ENCODE measurements at places on chromosomes 3 and 15. TPM values are rescaled to one million over a fixed set of nuclear protein-coding genes. Genes with fewer than 3 reads are reported as not detected.

RCN2 gene
- total RNA-seq: 18.9 TPM

C3orf85 gene
- not detected for total RNA-seq

SERPINI2 gene
- total RNA-seq: not detected

UPK1B gene
- 0.25 TPM for total RNA-seq

ADAMTS9 gene
- total RNA-seq: not detected

CASR gene
- 0.05 TPM for total RNA-seq

TNNC1 gene
- 2.7 TPM for total RNA-seq

GOLGA8M gene
- 0.35 TPM for total RNA-seq

SCG5 gene
- 1.2 TPM for total RNA-seq

ADAMTSL3 gene
- not detected for total RNA-seq

PCOLCE2 gene
- 0.39 TPM for total RNA-seq

EFCC1 gene
- 0.19 TPM for total RNA-seq

DNA sequence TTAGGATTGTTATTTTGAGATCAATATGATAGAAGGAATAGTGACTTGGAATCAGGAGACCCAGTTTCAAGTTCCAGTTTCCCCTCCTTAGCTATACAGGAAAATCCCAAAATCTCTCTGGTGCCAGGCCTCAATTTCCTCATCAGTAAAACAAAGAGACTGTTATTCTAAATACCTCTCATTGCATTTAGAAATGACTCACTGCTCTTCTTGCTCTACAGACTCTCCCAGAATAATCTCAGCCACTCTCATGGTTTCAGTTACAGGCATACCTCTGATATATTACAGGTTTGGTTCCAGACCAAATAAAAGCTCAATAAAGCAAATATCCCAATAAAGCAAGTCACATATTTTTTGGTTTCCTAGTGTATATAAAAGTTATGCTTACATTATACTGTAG is 28.3 kb downstream of the IMPG2 start:
- DNase-seq: no peak

DNA sequence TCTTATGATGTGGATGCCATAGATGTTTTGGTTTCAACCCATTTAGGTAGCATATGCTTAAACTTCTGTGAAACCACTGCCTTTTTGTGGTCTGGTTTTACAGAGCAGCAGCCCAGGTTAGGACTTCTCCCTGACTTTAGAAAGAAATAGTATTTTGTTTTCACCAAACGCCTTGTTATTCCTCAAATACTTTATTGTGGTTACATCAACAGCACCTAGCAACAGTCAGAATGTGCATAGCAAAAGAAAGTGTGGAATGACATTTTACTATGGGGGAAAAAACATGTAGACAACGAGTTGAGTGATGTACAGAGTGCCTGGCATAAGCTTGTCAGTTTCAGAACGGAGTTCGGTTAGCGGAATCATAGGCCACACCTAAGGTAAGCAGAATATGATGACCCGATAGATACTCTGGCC is 159.2 kb downstream of the TPRG1 start:
- peak; percentile 34 for DNase-seq

GRCh38 chr15:80942746-80943565 is 46.7 kb downstream of the MESD start:
- DNase-seq: no peak

DNA sequence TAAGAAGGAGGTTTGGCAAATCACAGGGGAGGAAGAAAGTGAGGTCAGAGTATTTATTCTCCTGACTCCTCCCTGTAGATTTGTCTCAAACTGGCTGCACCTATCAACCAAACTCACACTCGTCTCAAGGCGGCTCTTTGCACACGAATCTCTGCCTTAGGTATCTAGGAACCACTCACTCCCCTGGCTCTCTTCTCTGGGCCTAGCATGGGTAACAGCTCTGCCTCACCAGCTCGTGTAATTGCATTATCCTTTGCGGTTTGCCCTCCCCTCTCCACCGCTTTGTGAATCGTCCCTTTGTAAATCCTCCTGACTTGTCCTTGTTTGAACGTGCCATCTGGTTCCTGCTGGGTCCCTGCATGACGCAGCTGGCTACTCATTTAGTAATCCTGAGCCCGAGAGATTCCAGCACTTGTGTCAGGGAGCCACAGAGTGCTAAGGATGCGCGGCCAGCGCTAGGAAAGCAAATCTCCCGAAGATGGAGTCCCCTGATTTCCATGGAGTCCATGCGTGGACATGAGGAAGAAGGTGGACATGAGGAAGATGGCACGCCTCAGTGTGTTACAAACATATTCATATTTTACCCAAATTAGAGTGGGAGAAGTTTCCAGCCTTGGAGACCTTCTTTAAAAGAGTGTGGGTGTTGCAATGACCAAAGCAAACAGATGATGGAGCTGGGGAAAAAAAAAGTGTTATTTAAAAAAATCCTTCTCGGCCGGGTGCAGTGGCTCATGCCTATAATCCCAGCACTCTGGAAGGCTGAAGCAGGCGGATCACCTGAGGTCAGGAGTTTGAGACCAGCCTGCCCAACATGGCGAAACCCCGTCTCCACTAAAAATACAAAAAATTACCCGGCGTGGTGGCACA is 26.7 kb downstream of the NRROS start:
- no peak for DNase-seq

GRCh38 chr3:150840802-150841515 is 64.3 kb downstream of the MINDY4B start:
- DNase-seq: peak; percentile 14

DNA sequence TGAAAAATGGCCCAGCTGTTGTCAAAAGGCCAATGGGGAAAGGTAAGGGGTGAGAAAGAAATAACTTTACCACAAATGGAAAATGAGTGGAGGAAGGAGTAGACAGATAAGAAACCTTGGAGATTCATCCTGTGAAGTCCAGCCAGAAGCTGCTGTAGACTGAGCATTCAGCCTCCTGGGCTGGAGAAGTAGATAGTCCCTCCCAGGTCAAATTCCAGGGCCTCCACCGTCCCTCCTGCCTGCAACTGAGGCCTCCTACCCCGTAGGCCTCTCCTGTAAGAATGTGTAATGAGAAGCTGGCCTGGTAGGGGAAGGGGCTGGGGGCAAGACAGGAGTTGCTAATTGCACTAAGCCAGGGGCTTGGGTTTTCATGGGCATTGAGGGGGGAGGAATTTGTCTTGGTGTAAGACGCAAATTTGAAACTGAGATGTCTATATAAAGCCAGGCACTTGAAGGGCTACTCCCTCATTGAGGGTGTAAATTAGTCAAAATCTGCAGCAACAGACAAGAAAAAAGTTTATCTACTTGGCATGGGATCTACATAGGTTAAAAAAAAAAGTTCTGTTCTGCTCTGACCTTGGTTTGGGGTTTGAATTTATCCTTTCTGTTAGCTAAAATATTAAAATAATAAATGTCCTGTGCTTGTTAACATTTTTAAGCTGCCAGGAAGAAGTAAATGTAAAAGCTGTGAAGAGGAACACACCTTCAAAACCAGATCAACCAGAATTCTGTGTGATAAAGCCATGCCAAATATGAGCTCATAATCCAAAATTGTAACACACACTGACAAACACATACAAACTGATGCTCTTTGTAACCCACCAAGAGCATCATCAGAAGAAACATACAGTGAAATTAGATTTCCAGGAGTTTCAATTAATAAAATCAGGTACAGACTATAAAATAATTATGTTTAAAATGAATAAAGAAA is 1.7 kb upstream of the RBP2 start:
- no peak for DNase-seq

DNA sequence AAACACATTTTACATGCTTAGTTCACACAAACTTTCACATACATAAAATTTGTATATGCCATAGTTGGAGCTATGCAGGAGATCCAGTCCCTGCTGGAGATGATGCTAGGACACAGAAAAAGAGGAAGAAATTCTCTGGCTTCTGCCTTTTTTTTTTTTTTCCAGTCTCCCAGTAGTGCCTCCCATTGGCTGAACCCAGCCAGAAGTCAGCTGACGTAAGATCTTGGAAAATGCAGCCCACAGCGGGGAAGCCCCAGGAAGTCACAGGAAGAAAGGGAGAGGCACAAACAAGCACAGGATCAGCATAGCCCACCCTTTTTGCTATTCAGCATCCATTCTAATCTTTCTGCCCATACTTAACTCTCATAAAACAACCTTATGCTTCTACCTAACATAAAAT is 38.5 kb downstream of the SCN11A start:
- no peak for DNase-seq

GRCh38 chr15:74123131-74123429 is 7.3 kb upstream of the ISLR2 start:
- no peak for DNase-seq

DNA sequence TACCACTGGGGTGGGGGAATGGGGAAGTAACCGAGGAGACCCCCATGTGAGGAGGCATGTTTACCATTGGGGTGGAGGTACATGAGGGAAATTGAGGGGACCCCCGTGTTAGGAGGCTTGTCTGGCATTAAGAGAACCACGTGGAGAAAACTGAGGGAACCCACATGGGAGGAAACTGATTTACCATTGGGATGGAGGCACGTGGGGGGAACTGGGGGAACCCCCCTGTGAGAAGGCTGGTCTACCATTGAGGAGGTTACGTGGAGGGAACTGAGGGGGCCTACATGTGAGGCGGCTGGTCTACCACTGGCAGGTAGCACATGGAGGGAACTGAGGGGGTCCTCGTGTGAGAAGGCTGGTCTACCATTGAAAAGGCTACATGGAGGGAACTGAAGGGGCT is 159.4 kb downstream of the FBLN2 start:
- no peak for DNase-seq

GRCh38 chr15:80424381-80424780 is 20.2 kb downstream of the ARNT2 start:
- DNase-seq: no peak

GRCh38 chr15:31396881-31397560 is 70.4 kb downstream of the KLF13 start:
- no peak for DNase-seq

DNA sequence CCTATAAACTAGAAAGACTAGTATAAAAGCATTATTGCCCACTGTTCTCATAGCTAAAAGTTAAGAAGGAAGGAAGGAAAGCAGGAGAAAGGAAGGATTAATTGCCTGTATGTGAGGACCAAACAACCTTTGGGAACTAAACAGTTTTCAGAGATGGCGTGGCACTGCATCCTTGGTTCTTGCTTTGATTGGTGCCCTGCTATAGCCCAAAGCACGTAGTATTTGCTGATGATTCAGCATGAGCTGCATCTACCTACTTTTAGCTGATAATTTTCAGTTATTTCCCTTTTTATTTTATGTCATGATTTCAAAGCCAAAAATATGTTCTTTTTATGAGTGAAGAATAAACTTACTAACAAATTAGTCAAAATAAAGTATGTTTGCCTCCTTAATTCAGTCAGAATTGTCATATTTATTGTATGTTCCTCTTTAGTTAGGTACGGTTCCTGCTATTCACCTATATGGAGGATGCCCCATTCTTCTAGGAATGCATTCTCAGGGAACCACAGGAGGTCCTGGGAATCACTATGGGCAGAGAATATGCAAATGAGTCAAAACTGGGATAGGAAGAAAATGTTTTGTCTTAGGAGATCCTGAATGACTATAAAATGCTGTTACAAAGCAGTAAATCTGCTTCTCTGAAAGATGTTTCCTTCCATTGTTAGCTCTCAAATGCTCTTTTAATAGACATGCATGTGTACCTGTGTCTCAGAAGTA is 65.4 kb upstream of the THSD4 start:
- no peak for DNase-seq

DNA sequence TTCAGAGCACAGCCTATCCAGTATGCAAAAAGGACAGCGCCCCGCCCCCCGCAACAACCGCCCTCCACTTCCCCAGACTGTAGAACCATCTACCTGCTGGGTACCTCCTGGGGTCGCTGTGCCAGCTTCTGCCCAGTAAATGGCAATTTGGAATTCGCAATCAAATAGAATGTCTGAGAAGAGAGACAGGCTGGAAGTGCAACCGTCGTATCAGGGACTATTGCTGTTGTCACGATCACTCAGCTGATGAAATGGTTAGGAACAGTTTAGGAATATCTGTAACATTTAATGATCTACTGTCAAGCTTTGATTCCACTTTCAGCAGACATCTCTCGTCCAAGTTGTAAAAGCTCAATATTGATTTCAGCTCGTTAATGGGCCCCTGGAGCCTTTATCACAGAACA is 13.3 kb upstream of the PARL start:
- DNase-seq: peak; percentile 16

DNA sequence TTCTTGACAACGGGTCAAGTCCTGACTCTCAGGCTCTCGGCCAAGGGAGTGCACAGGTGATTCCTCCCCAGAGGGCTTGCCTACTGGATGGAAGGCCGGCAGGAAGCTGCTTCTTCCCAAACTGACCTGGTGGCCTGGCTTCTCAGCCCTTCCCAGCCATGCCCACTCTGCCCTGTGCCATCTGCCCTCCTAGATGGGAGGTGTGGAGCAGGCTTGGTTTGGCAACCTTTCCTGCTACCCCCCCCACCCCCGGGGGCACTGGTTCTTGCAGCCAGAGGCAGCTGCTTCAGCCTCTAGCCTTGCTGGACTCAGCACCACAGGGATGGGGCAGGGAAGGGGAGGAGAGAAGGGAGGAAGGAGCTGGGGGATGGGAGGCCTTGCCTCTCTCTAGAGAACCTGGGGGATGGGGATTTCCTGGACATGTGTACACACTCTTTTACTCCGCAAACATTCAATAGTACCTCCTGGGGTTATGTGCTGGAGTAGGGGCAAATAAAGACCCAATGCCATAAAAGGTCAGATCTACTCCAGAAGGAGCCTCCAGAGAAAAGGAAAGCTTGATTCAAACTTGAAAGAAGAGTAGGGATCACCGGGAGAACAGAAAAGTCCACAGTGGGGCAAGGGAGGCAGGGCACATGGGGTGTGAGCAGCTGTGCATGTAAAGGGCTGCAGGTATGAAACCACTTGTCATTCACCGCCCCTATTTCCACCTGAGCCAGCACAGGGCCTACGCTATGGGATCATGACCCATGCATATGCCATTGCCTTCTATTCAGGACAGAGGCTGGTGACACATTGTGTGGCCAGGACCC is 4.2 kb upstream of the DAPK2 start:
- DNase-seq: no peak

- no peak for DNase-seq
Observed at GRCh38 chr3:150210461-150211110, 197.5 kb upstream of the TSC22D2 start.

- no peak for DNase-seq
Observed at GRCh38 chr3:104582092-104582491, 784.6 kb upstream of the ALCAM start.

DNA sequence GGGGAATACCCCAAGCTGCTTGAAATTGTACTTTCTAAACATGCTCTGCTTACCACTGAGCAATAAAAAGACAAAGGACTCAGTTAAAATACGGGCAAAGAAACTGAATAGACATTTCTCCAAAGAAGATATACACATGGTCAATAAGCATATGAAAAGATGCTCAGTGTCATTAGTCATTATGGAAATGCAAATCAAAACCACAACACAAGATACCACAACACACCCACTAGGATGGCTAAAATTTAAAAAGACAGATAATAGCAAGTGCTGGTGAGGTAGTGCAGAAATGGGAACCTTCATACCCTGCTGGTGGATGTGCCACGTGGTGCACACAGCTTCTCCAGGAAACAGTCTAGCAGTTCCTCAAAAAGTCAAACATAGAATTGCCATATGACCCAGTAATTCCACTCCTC is 21.3 kb downstream of the LRIG1 start:
- no peak for DNase-seq

GRCh38 chr3:156915372-156915771 is 89.2 kb downstream of the LEKR1 start:
- no peak for DNase-seq

Data from activated CD4-positive, alpha-beta T cell treated with anti-CD3 and anti-CD28 coated beads for 36 hours (primary cell).